ENCODE measurements at places on chromosomes 7 and 10. TPM values are rescaled to one million over a fixed set of nuclear protein-coding genes. Genes with fewer than 3 reads are reported as not detected.
A peak's percentile ranks its signal among the peaks of the same experiment; 100 is the strongest.

GRCh38 chr7:86431761-86432160 is 211.9 kb upstream of the GRM3 start:
- DNase-seq: no peak

MMP21 gene
- polyA plus RNA-seq: not detected

DNA sequence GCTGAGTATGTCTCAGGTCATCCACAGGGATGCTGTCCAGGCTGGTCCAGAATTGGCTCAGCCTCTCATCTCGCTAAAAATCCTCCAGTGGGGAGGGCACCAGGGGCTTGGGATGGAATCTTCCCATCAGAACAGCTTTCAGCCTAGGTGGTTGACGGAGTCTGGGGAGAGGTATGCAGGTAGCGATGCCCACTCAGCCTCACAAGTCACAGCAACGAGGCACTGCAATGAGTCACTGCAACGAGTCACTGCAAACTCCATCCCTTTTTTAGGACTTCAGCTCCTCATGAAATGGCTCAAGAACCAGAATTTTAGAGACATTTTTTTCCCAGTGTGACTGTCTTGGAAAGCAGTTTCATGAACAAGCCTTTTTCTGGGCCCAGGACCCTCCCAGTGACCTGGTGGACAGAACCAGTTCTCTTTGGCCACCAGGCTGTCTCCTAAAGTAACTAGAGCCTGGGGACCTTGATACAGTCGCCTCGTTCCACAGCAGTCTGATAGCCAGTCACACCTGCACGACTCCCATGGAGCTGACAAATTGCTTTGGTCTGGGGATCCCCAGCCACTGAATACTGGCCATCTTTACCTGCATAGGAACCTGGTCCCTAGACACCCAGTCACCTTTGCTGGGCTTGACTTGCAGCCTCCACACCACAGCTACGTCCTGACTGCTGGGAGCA is 41.3 kb upstream of the PPP2R2D start:
- DNase-seq: no peak

BAMBI gene
- 21.0 TPM for polyA plus RNA-seq

DNA sequence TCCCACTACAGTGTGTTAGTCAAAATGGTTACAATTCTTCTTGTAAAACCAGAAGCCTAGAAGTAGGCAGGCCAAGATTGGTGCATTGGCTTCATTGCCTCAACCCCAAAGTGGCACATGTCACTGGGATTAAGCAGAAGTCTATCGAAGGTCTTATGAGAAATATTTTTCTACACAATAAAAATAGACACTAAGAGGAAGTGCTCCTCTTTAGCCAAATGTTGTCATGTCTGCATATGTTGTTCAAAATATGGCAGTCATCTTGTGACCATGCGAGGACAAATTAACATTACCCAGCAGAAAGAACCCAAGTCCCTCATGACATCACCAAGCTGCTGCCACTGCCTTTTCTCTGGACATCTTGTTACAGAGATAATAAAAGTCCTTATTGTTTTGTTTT is 6.3 kb upstream of the NSMCE4A start:
- no peak for DNase-seq

EPO gene
- not detected for polyA plus RNA-seq

NIPSNAP2 gene
- polyA plus RNA-seq: 37.1 TPM

SPDYE18 gene
- 0.61 TPM for polyA plus RNA-seq

GRCh38 chr10:6195376-6195775 is 7.4 kb upstream of the PFKFB3 start:
- no peak for DNase-seq

TASOR2 gene
- polyA plus RNA-seq: 32.2 TPM

DNA sequence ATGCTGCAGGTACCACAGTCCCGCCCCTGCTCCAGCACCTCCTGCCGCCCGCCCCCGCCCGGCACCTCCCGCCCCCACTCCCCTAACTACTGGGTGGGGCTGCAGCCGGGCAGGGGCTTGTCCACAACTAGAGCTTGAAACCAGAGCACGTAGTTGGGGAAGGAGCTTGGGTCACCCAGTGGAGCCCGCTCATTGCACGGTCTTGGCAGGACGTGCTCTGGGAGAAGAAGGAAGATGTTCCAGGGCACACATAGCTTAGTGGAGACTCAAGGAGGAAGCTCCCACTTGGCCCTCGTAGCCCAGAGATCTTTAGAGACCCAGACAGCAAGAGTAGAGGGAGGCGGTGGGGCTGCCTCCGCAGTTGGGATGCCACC is 692 bp downstream of the IGFBP1 start:
- no peak for DNase-seq

RARRES2 gene
- polyA plus RNA-seq: 590 TPM

PRR15 gene
- polyA plus RNA-seq: 1.0 TPM

FRMPD2 gene
- polyA plus RNA-seq: not detected

DNA sequence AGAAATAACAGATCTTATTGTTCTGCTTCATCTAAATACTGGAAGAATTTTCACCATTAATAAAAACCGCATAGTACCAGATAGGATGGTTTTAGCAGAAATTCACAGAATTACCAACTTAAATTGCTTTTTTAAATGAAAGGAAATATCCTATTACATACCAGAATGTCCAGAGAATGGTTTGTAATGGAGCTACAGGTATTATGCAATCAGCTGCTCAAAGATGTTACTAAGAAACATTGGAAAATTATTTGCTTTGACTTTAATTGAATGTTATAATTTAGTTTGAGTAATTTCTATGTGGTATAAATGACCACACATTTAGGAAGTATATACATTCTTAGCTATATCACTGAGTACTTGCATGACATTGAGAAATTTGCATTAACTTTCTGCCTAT is 338.3 kb downstream of the ETV1 start:
- DNase-seq: no peak

- DNase-seq: no peak
Observed at GRCh38 chr10:128922172-128922571, 544.9 kb upstream of the MGMT start.

GRCh38 chr7:29003703-29004102 is 45.6 kb upstream of the TRIL start:
- DNase-seq: no peak

INA gene
- polyA plus RNA-seq: 18.3 TPM

DNA sequence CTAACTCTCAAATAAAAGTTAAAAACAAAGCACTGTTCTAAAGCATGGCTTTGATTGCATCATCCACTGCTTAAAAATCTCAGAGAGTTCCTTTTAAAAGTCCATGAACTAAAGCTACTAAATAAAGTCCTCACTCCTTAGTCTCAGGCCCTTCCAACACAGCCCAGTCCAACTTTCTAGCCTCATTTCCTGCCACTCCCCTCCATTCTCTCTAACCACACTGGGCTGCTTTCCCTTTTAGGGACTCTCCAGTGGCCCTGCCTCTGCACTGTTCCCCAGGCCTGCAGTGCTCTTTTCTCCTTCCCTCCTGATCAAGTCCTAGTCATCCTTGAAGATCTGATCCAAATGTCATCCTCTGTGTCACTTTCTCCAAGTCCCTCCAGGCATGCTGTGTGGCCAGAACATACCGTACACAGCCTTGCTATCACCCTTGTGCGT is 56.9 kb upstream of the PPP1R3C start:
- no peak for DNase-seq

FKBP6 gene
- 0.88 TPM for polyA plus RNA-seq

- DNase-seq: no peak
Observed at GRCh38 chr10:68618234-68618633, 58.1 kb downstream of the TET1 start.

GLI3 gene
- polyA plus RNA-seq: 2.4 TPM

DNA sequence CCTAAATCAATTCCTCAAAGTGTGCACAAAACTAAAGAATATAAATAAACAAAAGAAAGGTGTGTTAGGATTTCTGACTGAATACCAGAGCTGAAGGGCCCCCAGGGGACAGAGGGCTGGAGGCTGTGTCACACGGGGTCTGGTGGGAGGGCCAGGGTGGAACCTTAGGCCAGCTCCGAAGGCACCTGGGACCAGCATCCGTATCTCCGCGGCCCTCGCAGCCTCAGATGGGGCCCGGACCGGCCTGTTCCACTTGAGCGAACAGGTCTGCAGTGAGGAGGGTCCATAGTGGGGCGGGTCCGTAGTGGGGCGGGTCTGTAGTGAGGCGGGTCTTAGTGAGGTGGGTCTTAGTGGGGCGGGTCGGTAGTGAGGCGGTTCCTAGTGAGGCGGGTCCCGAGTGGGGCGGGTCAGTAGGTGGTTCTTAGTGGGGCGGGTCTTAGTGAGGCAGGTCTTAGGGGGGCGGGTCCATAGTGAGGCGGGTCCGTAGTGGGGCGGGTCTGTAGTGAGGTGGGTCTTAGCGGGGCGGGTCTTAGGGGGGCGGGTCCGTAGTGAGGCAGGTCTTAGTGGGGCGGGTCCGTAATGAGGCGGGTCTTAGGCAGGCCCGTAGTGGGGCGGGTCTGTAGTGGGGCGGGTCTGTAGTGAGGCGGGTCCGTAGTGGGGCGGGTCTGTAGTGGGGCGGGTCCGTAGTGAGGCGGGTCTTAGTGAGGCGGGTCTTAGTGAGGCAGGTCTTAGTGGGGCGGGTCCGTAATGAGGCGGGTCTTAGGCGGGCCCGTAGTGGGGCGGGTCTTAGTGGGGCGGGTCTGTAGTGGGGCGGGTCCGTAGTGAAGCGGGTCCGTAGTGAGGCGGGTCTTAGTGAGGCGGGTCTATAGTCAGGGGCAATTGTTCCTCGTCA is 15.1 kb downstream of the GPR146 start:
- DNase-seq: no peak

DNA sequence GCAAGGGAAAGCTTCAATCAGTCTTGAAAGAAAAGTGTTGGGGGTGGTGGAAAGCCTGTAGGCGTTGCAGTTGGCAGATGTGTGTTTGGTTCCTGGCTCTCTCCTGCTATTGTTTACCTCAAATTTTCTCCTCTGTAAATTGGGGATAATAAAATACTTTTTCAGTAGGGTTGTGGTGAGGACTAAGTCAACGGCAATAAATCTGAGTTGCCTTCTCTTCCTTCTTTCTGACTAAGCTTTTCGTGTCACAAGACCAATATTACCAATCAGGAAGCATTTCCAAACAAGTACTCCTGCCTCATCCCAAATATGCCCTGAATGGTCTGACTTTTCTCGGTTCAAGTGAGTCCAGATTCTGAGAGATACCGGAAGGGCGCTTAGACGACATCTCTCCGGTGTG is 54.0 kb downstream of the CREB5 start:
- DNase-seq: no peak

DNA sequence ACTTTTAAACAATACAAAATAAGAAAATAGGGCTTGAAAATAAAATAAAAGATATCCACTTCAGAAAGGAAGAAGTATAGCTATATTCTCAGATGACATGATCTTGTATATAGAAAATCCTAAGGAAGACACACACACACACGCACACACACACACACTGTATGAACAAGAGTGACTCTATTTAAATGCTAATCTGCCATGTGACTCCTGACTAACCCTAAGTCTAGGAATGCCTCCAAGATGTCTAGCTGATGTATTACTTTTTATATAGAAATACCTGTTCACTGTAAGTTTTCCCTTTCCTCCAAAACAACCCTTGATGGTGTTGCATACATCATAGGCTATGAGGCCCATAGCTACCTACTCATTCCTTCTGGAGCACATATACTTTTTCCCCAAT is 173.1 kb upstream of the LRRTM3 start:
- no peak for DNase-seq

GRCh38 chr10:7491949-7492659 is 81.3 kb upstream of the SFMBT2 start:
- DNase-seq: no peak

DNA sequence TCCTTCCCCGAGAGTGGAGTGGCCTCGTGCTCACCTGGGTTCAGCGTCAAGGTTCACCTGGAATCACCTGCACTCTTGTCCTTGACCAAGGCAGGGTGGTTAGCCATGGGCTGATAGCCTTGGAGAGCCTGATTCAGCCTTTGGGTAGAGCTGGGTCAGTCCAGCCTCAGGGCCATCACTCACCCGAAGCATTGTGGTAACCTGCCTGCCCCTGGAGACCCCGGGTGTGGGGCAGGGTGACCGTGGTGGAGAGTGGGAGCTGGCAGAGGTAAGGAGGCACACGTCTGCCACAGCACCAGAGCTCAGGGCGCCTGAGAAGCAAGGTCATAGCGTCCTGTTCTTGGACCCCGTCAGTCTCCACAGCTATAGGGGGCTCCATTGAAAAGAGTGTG is 27.8 kb upstream of the WDFY4 start:
- no peak for DNase-seq

CC2D2B gene
- polyA plus RNA-seq: 0.29 TPM

- DNase-seq: no peak
Observed at GRCh38 chr7:97982647-97983046, 7.3 kb downstream of the OCM2 start.

GRCh38 chr10:84095811-84096497 is 43.4 kb upstream of the GHITM start:
- DNase-seq: peak; percentile 28

DNA sequence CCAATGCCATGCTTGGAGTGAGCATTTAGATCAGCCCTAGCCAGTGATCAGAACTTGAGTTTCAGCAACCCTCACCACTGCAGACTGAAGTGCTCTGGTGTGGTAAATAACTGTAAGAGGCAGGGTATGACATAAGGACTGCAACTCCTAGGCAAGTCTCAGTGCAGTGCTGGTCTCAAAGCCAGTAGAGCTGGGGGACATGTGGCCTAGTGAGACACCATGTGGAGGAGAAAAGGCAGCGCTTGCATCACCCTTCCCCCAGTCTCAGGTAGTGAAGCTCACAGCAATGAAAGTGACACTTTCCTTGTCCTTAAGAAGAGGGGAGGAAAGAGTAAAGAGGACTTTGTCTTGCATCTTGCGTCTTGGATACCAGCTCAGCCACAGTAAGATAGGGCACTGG is 386.8 kb upstream of the POT1 start:
- DNase-seq: no peak

PTF1A gene
- polyA plus RNA-seq: not detected

Measured in adrenal gland (tissue), 19 donors.